ENCODE measurements at places on chromosomes 2 and 18. TPM values are rescaled to one million over a fixed set of nuclear protein-coding genes. Genes with fewer than 3 reads are reported as not detected.

DNA sequence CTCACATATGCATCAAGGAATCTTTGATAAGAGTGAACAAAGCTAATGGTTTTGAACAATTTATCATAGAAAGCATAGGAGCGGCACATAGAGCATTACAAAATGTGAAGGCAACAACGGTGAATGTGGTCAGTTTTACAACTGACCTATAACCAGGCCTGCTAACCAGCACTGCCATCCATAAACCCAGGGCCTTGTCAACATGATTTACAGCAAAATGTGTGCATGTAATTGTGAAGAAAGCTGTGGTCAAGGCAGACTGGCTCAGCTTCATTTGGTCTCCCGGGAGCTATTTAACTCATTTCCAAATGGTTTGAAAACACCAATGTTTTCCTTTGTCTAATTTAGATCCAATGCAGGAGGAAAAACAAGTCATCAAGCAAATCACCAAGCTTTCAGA lies 119.8 kb downstream of the DHRS9 start:
- no peak overlapping the region for H3K4me3 ChIP-seq
- H3K27ac ChIP-seq, result no peak overlapping the region
- DNase-seq, result no peak
- H3K4me1 ChIP-seq, result no peaks in the 10 kb centered on the region
- H3K36me3 ChIP-seq, result no peaks in the 10 kb centered on the region

GRCh38 chr2:127640082-127641072 lies 5.6 kb upstream of the GPR17 start:
- H3K27me3 ChIP-seq, result no peaks in the 10 kb centered on the region
- DNase-seq, result peak; percentile 51
- H3K36me3 ChIP-seq, result no peaks in the 10 kb centered on the region
- peaks cover 44% of the 10 kb centered on the region for H3K4me1 ChIP-seq
- H3K4me3 ChIP-seq, result peak overlapping the region; percentile 67
- peak overlapping the region; percentile 31 for H3K27ac ChIP-seq

DNA sequence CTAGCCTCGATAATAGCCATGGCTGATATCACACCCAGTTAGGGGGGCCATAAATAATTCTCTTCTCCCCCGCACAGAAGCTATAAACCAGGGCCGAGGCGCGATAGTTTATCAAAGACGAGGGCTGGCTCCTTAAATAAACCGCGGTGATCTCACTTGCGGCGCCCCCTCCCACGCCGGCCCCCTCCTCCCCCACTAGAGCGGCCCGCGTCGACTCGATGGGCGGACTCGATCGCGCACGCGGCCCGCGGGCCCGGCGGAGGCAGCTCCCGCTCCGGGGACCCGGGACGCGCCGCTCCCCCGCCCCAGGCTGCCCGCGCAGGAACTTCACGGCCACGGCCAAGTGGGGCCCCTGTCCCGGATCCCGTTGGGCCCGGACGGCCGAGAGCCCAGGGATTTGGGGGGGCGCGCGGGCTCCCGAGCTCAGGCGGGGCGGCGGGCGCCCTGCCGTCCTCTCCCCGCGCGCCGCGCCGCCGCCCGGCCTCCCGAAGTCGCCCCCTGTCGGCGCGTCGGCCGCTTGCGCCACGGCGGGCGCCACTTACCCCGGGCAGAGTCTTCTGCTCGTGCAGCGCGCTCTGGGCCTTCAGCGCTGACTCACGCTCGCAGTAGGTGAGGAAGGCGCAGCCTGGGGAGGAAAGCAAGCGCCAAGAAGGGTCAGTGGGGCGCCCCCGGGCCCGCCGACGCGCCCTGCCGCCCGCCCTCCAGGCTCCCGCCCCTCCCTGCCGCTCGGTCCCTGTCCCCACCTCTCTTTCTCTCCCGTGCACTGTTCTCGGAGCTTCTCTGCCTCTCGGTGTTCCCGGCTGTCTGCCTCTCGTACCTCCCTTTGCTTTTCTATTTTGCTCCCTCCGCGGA lies 80.4 kb downstream of the CELF4 start:
- H3K27me3 ChIP-seq, result peaks cover 69% of the 10 kb centered on the region
- peak; percentile 37 for DNase-seq
- H3K4me3 ChIP-seq, result peak overlapping the region; percentile 70
- H3K27ac ChIP-seq, result no peak overlapping the region

GRCh38 chr2:232893834-232894233 lies 23.8 kb downstream of the SNORC start:
- no peaks in the 10 kb centered on the region for H3K36me3 ChIP-seq
- H3K27ac ChIP-seq, result no peak overlapping the region
- no peak for DNase-seq

GRCh38 chr2:129428086-129428660 lies 551.3 kb upstream of the RAB6C start:
- H3K36me3 ChIP-seq, result no peaks in the 10 kb centered on the region
- no peak for DNase-seq
- H3K4me1 ChIP-seq, result no peaks in the 10 kb centered on the region
- no peaks in the 10 kb centered on the region for H3K27me3 ChIP-seq

DNA sequence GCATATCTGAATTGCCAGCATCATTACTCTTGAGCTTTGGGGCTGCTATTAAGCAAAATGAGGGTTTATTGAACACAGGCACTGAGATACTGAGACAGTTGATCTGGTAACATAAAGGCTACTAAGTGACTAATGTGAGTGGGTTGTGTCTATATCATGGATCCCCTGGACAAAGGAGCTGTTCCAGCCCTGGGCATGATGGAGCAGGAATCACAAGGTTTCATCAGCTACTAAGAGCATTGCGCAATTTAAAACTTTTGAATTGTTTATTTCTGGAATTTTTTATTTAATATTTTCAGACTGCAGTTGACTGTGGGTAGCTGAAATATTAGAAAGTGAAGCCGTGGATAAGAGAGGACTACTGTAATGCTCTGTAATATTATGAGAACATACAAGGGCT lies 73.5 kb downstream of the MGAT5 start:
- no peaks in the 10 kb centered on the region for H3K27me3 ChIP-seq
- H3K4me1 ChIP-seq, result peaks cover 18% of the 10 kb centered on the region
- no peak overlapping the region for H3K27ac ChIP-seq
- H3K4me3 ChIP-seq, result no peak overlapping the region
- peaks cover 9% of the 10 kb centered on the region for H3K36me3 ChIP-seq

DNA sequence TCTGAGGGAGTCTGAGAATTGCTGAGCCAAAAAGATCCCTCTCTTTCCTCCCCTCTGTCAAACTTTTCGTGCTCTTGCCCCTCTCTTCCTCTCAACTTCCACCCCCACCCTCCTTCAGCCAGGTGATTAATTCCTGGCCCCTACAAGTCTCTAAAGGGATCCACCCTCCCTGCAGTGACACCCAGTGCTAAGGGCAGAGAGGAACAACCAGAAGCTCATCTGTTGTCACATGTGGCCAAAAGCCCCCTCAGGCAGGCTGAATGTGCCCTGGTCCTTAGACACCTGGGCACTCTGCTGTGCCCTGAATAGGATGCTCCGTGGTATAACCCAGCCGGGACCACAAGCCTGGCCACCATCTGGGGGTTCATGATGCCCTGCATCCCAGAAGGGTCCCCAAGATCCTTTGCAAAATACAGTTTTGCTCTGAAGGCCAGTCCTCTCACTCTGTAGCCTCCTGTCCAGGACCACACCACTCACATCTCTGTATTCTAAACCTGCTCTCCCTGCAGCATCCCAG lies 234.4 kb downstream of the BCL11A start:
- no peaks in the 10 kb centered on the region for H3K27me3 ChIP-seq
- H3K27ac ChIP-seq, result no peak overlapping the region
- H3K4me1 ChIP-seq, result no peaks in the 10 kb centered on the region

GRCh38 chr2:77310416-77310815 lies 211.8 kb downstream of the LRRTM4 start:
- no peak overlapping the region for H3K4me3 ChIP-seq
- no peaks in the 10 kb centered on the region for H3K27me3 ChIP-seq
- DNase-seq, result no peak
- H3K36me3 ChIP-seq, result no peaks in the 10 kb centered on the region
- H3K27ac ChIP-seq, result no peak overlapping the region

DNA sequence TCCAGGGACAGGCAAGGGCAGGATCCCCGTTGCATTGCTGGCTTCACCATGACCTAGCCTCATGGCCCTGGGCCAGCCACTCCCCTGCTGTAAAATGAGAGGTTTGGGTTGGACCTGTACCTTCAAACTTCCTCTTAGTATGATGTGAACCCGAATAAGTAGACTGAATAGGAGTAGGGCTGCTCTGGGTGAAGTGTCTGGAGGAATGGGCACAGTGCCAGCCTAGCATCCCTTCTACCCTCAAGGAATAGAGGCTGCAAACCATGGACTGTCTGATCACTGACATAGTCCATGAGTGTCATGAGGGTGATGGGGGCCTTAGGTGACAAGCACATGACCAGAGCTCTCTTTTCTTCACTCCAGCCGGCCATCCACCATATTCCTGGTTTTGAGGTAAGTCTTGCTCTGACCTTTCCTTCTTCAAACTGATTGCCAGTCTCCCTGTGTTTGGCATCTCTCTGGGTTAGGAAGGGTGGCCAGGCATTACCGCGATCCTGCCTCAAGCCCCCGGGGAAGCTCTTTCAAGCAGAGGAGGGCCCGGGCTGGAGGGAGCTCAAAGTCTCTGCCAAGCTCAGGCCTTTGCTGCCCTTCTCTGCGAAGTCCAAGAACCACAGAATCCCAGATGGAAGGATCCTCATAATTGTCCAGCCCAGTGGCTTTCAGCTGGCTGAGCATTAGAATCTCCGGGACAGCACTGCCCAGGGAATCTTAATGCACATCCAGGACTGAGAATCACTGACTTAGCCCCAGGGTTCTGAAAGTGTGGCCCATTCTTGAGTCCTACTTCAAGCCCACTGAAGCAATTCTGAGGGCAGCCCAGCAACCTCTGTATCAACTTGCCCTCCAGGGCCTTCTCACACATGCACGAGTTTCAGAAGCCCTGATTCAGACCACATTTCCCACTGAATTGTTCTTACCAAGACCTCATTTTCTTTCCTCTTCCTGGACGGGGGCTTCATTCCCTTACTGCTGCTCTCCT lies 148.1 kb downstream of the DYSF start:
- H3K36me3 ChIP-seq, result no peaks in the 10 kb centered on the region
- DNase-seq, result no peak
- no peak overlapping the region for H3K27ac ChIP-seq
- no peak overlapping the region for H3K4me3 ChIP-seq
- peaks cover 12% of the 10 kb centered on the region for H3K4me1 ChIP-seq
- H3K27me3 ChIP-seq, result peaks cover 34% of the 10 kb centered on the region

- H3K27me3 ChIP-seq, result peaks cover 83% of the 10 kb centered on the region
- H3K36me3 ChIP-seq, result peaks cover 8% of the 10 kb centered on the region
- peaks cover 45% of the 10 kb centered on the region for H3K4me1 ChIP-seq
- H3K4me3 ChIP-seq, result peak overlapping the region; percentile 81
- no peak for DNase-seq
- peak overlapping the region; percentile 34 for H3K27ac ChIP-seq
Observed at GRCh38 chr18:57439985-57440330, 4.8 kb downstream of the ONECUT2 start.

GRCh38 chr2:232418466-232419244 lies 12.0 kb downstream of the ALPG start:
- DNase-seq, result peak; percentile 31
- peak overlapping the region; percentile 69 for H3K4me3 ChIP-seq
- peaks cover 41% of the 10 kb centered on the region for H3K27me3 ChIP-seq
- H3K36me3 ChIP-seq, result no peaks in the 10 kb centered on the region
- no peak overlapping the region for H3K27ac ChIP-seq
- H3K4me1 ChIP-seq, result peaks cover 2% of the 10 kb centered on the region

DNA sequence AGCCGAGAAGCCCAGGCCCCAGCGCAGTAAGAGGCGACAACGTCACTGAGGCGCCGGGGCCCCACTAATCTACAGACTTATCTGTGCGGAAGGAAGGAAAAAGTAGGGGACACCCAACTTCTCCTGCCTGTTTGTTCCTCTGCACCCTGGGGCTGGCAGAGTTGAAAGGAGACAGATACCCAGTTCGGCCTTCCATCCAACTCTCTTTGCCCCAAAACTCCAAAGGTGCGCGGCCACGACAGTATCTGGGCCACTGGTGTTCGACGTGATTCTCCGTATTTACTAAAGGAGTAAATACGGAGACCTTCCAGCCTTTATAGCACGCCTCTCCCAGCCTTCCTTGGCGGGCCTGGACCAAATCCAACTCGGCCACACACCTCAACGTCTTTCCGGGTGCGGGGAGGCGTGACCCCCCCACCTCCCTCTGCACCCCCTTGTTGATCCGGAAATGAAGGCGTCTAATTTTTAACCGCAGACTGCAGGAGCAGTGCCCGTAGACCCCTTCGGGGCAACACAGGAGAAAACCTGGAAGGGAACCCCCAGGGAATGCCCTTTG lies 1.6 kb downstream of the SMAD7 start:
- peak overlapping the region; percentile 96 for H3K4me3 ChIP-seq
- peak overlapping the region; percentile 82 for H3K27ac ChIP-seq
- peaks cover 47% of the 10 kb centered on the region for H3K4me1 ChIP-seq
- H3K36me3 ChIP-seq, result peaks cover 10% of the 10 kb centered on the region

COL4A3 gene
- total RNA-seq, result not detected

DNA sequence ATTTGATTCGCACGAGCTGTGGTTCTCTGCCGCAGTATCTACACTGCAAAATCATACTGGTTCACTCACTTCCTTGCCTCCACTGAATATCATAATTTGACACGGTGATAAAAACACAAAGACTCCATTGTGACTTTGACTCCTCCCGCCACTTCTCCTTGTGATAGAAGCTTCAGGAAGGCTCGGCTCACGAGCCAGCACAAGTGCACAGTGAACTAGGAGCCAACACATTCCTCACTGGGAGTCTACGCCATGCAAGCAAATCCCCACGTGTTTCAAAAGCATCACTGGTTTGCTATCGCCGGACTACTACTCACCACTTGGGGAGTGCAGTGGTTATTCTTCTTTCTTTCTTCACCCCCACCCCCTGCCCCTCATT lies 293.3 kb upstream of the PARD3B start:
- peaks cover 1% of the 10 kb centered on the region for H3K4me1 ChIP-seq
- H3K36me3 ChIP-seq, result no peaks in the 10 kb centered on the region
- H3K4me3 ChIP-seq, result no peak overlapping the region
- H3K27ac ChIP-seq, result no peak overlapping the region

- H3K36me3 ChIP-seq, result peaks cover 16% of the 10 kb centered on the region
- peaks cover 4% of the 10 kb centered on the region for H3K4me1 ChIP-seq
- no peak overlapping the region for H3K27ac ChIP-seq
- H3K4me3 ChIP-seq, result no peak overlapping the region
Observed at GRCh38 chr2:28395334-28396061, 2.8 kb downstream of the FOSL2 start.

DNA sequence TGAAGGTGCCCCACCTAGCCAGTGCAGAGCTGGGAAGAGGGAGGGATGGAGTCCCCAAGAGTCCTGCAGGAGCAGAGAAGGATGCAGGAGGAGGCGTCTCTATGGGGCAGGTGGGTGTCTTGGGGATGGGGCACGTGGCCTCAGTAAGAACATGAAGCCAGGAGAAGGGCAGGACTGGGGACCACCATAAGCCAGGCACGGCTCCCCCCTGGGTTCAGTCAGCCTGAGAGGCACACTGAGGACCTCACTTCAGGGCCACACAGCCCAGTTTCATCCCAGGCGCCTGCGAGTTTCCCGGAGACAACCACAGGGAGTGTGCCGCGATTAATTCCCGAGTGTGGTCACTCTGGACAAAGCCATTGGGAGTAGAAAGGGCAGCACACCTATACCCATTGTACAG lies 120.3 kb downstream of the GYPC start:
- peak overlapping the region; percentile 57 for H3K4me3 ChIP-seq
- no peaks in the 10 kb centered on the region for H3K36me3 ChIP-seq
- no peak for DNase-seq
- peaks cover 7% of the 10 kb centered on the region for H3K4me1 ChIP-seq

- H3K36me3 ChIP-seq, result no peaks in the 10 kb centered on the region
- H3K27me3 ChIP-seq, result no peaks in the 10 kb centered on the region
- H3K27ac ChIP-seq, result no peak overlapping the region
- DNase-seq, result no peak
- H3K4me3 ChIP-seq, result no peak overlapping the region
Observed at GRCh38 chr2:151568501-151568900, 158.8 kb downstream of the RIF1 start.

Data from activated T-cell treated with anti-CD3 and anti-CD28 coated beads, Interleukin-2, amount 50 U/mL, for 72 hours (primary cell).